ENCODE measurements at places on chromosomes 4 and X.

DNA sequence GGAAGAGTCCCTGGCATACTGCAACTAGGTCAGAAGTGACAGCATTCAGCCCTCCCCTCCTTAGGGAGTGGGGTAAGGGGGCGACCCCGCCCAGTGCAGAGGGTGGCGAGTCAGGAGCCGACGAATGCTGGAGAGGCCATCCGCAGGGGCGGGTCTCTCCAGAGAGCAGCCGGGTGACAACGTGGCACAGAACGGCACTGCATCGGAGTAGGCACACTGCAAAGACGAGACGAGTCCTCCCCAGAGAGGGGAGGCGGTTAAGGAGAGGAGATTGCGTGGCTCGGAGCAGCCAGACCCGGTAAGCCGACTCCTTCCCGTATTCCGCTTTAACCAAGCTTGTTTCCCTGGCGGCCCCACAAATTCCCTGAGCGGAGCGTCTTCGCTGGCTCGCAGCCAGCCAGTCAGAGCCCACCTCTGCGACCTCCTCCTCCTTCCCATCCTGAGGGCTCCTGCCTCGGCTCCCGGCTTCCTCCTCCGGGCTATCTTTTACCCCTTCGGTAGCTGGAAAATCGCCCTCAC, 54.9 kb downstream of the LINC00632 start:
- no peak for DNase-seq

- DNase-seq = no peak
These were observed 417.7 kb downstream of the AR start for GRCh38 chrX:67961516-67961915.

DNA sequence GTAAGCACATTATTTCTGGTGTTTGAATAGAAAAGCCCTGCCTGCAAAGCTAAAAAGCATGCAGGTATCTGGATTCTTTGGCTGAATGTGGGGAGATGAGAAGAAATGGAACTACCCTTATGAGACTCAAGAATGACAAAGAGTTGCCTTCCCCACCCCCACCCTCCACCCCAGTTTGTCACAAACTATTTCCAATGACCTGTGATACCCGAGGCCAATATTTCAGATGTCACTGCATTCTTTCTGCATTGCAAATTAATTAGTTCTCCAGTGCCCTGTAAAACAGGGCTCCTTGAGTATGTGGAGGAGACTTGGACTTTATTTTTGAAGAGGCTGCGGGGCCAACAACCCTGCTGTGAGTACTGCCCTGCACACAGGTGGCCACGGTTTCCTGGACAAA, 116.4 kb downstream of the ZNF827 start:
- DNase-seq = no peak

DNA sequence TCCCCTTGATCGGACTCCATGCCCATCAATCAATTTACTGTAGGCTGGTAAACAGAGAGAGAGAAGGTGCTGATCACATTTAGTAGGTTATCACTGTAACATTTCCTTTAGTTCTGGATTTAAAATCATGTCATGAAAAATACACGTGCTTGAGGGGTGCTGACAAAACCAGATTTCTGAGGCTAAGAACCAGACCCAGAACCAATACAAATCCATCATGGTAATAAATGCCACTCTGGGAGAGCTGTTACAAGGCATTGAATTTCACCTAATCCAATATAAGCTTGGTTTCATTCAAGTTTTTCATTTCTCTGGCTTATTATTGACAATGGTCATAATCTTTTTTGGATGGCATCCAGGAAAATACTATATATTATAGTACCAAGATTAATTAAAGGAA, 54.5 kb downstream of the FBXO8 start:
- no peak for DNase-seq

- no peak for DNase-seq
These were observed 169.3 kb upstream of the FRMPD4 start for GRCh38 chrX:11968991-11969390.

- DNase-seq = no peak
These were observed 10.2 kb downstream of the PDGFC start for GRCh38 chr4:156961196-156962057.

DNA sequence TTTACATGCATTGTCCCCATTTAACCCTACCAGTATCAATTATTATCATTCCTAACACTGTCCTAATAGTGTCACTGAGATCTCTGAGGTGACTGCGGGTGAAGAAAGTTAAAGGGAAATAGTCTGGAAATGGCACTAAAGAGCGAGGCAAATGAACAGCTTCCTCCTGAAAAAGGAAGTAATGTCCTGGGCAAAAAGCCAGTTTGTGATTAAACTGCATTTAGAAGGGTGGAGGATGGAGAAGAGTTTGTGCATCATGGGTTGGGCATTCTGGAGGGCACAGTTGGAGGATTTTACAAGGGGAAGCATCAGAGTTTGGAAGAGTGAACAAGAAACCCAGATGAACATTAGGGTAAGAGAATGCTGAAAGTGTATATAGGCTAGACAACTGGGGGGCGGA, 60.5 kb upstream of the SLC25A4 start:
- DNase-seq = no peak

- DNase-seq = no peak
These were observed 1617.5 kb upstream of the TENM3 start for GRCh38 chr4:180625653-180626052.

- DNase-seq = no peak
These were observed 49.4 kb downstream of the RTL9 start for GRCh38 chrX:110407910-110408545.

GRCh38 chr4:118769161-118769560, 66.8 kb downstream of the SEC24D start:
- DNase-seq = no peak

DNA sequence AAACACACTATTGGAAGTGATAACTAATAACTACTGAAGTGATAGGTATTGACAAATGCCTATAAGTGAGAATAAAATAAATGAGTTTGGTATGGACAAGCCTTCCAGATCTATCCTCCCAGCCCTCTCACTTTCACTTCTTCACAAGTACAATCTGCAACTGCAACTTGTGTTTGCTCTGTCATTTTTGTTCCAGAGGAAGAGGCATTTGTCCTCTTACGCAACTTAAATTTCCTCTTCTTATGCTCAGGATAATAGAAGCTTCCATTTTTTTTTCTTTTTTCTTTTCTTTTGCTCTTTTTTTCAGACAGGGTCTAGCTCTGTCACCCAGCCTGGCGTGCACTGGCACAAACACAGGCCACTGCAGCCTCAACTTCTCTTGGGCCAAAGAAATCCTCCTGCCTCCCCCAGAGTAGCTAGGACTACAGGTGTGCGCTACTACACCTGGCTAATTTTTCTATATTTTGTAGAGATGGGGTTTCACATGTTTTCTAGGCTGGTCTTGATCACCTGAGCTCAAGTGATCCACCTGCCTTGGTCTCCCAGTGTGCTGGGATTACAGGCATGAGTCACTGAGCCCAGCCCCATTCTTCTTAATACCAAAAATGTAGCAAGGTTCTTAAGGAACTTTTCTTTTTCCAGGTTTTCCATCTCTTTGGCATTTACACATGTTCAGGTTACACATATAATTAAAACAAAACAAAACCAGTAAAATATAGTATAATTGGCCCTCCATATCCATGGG, 73.1 kb downstream of the PDGFC start:
- DNase-seq = no peak

- DNase-seq = no peak
These were observed 526.3 kb upstream of the TECRL start for GRCh38 chr4:64935469-64936001.

- DNase-seq = no peak
These were observed 17.6 kb downstream of the ADRA2C start for GRCh38 chr4:3783693-3784306.

DNA sequence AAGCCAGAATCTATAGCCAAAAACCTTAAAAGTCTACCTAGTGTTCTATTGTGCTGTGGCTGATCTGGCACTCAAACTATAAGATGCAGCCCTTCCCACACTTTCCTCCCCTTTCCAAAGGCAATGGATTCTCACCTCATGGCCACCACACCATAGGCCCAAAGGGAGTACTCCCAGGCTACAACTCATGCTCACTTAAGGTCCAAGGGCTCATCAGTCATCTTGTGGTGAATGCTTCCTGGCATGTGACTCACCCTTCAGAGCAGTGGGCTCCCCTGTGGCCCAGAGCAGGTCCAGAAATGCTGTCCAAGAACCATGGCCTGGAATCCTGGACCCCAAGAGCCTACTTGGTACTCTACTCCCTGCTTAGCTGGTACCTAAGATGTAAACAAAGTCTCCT, 181.0 kb downstream of the CHRDL1 start:
- DNase-seq = no peak

- no peak for DNase-seq
These were observed 16.8 kb downstream of the CT47C1 start for GRCh38 chrX:119089619-119090018.

DNA sequence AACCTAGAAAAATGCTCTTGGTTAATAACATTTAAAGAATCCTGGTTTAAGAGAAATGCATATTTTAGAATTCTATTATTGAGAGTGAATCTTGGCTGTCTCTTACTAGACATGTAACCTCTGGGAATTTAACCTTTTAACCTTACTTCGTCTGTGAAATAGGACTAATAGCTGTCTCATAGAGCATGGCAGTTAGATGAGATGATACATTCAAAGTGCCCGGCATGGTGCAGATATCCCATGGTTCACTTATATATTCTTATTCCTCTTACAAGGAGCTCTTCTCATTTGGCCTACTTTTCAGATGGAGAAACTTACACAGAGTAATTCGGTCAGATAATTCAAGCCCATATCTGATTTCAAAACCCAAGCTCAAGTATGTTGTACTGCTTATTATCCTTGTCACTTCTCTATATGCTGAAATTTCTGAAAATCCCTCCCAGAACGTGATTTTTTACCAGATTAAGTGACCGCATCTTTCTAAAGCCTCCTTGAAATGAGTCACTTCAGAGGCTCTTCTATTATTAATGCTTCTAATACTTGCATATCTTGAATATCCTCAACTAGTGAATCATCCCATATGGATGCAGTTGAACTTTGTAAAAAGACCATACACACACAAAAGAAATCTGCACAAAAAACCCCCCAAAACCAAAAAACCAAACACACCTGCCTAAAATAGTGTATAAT, 4.9 kb downstream of the CDKN2AIP start:
- no peak for DNase-seq

DNA sequence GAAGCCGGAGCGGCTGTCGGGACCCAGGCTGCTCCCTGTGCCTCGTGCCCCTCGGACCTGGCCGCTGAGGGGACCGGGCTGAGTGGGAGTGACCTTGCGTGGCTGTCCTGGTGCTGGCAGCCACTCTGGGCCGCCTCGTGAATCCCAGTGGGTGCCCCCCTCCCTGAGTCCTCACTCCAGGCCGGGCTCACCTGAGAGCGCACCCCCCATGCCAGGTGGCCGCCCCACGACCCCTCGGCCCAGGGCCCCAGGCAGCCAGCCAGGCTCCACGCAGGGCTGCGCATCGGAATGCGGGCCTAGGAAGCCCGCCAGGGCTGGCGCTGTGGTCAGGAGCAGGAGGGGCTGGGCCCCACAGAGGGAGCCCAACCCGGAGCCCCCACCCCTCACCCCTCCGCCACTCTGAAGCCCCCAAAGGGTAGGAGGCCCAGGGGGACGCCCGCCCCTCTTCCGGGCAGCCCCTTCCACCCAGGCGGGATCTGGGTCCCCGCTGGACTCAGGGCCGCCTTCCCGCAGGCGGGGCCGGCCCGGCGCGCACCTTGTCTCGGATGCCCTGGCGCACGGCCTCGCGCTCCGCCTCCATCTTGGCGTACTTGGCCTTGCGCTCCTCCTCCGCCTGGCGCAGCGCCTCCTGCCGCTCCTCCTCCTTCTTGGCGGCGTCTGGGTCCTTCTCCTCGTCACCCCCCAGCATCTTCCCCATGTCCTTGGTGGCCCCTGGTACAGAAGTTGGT, 33.9 kb downstream of the CPLX1 start:
- no peak for DNase-seq

DNA sequence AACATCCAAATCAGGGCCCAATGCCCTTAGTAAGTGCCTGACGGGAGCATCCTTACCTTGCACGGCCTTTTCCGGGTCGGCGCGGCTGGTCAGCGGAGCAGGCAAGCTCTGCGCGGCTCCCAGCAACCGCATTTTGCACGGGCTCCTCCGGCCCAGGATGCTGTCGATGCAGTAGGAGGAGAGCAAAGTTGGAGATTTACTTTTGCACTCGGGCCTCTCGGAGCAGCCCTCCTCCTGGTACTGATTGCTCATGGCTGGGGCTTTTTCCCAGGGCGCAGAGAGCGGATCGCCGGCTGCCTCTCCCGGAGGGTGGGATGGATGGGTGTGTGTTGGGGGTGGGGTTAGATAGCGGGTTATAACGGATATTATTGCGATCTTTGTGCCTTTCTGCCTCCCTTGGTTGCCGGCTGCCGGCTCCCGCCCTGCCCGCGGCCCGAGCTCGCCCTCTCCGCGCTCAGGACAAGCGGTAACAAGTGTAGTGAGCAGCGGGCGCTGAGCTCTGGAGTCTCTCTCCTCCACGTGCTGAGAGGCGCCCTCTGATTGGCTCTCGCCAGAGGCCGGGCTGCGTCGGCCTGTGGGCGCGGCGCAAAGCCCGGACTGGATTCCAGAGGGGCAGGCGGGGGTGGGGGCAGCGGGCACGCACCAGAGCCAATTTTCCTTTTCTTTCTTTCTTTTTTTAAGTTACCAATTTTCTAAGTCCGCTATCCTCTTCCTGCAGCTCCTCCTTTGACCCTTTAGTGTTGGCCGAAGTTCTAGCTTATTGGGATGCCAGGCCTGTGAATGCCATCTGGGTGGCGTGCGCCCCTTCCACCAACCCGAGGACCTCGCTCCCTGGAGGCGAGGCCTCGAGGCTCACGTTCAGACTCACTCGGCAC, at the start of gene ARX:
Gene ARX, minus strand, starts transcription at position 480 of the 875 bp plus-strand sequence. Its CDS starts 228 bp downstream, at position 252.
- no peak for DNase-seq

- DNase-seq = no peak
These were observed 1179.7 kb upstream of the ADGRL3 start for GRCh38 chr4:60020389-60020788.

DNA sequence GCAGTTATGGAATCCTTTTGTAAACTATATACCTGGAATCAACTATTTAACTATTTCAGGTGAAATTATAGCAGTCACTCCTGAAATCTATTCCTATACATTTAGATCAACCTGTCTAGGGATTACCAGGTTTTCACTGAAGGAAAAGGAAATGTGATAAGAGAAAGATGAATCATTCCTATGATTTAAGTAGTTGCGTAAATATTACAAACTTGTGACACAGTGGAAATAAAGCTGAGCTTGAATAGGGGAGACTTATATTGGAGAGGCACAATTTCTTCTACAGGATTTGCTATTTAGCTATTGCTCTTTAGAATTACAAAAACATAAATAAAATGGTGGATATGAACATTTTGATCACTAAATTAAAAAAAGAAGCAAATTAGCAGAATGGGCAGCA, 284.1 kb upstream of the EPHA5 start:
- DNase-seq = no peak

GRCh38 chr4:1539859-1540600, 133.8 kb upstream of the NKX1-1 start:
- no peak for DNase-seq

Data from cortex of kidney (tissue), 1 donor.